ENCODE measurements at places on chromosomes 11 and 22.

GRCh38 chr11:46901156-46901555 lies 17.2 kb downstream of the LRP4 start:
- DNase-seq = no peak

DNA sequence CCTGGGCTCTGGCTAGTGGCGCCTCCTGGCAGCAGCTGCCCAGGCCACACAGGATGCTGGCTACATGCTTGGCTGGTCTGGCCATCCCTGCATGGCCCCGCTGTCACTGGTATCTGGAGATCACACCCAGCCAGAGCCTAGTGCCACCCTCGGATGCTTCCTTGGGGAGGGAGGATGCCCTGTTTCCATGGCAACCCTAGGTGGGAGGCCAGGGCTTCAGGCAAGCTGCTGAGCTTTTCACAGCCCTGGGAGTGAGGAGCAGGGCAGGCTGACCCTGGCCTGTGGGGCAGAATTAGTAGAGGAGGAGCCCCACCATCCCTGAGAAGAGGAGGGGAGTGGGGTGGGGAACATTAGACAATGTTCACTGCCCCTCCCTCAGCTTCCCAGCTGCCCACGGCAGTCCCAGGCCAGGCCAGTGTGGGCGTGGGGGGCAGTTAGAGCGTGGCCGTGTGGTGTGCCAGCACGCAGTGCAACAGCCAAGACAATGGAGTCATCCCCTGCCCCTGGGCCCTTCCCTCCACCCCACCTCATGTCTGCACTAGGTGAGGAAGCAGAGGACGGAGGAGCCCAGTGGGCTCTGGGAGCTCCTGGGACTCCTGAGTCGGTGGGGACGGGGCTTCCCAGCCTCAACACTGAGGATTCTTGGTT lies 50.4 kb downstream of the PARVB start:
- no peak for DNase-seq

- DNase-seq = no peak
Measured at GRCh38 chr22:48105259-48105658, 1342.8 kb downstream of the TBC1D22A start.

- no peak for DNase-seq
Measured at GRCh38 chr11:120389693-120390584, 53.7 kb downstream of the ARHGEF12 start.

GRCh38 chr11:119167933-119168332 lies 592 bp upstream of the NLRX1 start:
- DNase-seq = no peak

- no peak for DNase-seq
Measured at GRCh38 chr11:99098751-99099150, 78.0 kb downstream of the CNTN5 start.

GRCh38 chr11:35747668-35748067 lies 85.1 kb downstream of the TRIM44 start:
- no peak for DNase-seq

- DNase-seq = no peak
Measured at GRCh38 chr11:57190548-57190947, 8.8 kb downstream of the LRRC55 start.

- DNase-seq = no peak
Measured at GRCh38 chr11:35335226-35335625, 84.1 kb downstream of the SLC1A2 start.

- no peak for DNase-seq
Measured at GRCh38 chr22:44914026-44914721, 95.6 kb downstream of the PHF21B start.

DNA sequence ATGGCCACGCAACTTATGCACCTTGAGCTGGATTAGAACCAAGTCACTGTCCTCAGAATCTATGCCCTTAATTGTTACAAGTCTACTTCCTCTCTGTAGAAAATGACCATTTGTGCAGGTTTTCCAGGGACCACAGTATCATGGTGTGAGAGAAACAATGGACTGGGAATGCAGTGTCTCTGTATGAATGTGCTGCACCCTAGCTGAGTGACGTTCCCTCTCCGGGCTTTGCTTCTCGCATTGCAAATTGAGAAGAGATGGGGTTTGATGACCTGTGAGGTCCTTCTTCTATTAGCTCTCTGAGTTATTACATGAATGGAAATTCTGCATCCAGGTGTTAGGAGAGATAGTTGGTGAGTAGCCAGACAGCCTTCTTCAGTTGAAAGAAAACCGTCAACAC lies 1052.3 kb downstream of the NTM start:
- no peak for DNase-seq

DNA sequence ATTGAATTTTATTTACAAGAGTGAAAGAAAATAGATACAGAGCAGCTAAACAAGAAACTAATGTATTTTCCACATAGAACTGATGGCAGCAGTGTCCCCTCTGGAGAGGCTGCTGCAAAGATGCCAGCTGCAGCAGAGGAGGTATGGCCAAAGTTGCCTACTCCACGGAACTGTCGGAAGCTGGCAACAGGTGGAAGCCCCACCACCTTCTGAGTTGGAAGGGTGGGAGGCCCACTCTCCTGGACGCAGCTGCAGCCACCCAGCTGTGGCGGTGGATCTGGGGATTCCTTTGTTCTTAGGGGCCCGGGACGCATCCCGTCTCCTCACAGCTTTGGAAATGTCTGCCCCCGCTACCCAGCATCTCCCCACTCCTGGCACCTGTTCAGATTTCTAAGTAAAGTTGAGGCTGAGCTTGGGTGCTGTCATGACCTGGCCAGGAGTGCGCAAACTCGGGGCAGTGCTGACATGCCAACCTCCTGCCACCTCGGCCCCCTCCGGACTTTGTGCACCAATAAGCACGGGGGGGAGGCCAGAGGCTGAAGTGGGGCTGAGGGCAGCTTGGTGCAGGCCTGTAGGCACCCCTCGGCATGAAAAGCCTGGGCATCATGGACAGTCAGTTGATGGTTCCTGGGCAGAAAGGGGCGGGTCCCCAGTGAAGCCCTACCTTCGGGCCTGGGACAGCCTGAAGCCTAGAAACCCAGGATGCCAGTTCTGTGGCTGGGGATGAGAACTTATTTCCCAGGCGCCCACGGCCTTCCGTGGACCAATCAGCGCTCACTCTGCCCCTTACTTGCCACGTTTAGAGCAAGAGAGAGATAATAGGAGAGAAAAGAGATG lies 1071.4 kb downstream of the JRKL start:
- DNase-seq = no peak

DNA sequence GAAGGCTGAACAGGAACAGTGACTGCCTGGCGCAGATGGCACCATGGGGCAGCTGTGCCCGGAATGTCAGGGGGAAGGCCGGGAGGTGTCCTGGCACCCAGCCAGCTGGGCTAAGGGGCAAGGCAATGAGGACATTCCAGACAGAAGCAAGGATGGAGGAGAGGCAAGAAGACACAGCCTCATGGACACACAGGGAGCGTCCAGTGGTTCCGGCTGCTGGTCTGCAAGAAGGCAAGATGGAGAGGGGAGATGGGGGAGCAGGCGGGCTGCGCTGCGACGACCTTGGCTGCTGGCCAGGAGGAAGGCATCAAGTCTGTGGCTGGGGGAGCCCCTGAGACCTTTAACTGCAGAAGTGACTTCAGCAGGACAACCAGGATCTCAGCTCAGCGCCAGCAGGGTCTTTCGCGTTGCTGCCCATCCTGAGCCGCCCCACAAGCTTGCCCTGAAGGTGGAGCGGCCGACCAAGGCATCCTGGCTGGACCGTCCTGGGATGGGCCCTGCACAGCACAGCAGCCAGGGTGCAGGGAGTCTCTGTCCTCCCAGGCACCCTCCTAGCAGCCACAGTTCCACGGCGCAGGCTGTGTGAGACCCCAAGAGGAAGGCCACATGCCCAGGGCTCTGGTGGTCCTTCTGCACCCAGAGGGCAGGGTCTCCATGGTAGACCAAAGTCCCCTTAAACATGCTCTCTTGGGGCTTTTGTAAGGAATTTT lies 531.7 kb downstream of the BRD1 start:
- DNase-seq = no peak

DNA sequence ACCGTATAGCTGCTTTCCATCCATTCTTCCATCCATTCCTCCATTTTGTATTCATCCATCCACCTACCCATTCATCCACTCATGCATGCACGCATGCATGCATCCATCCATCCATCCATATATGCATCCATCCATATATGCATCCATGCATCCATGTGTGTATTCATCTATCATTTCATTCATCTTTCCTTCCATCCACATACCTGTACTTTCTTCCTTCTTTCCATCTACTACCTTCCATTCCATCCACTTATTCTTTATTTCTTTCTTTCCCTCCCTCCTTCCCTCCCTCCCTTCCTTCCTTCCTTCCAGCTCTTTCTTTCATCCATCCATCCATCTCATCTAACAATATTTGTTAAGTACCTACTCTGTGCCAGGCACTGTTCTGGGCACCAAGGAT lies 19.9 kb downstream of the KIAA1671 start:
- DNase-seq = no peak

GRCh38 chr22:33477120-33478111 lies 419.2 kb upstream of the SYN3 start:
- DNase-seq = no peak

DNA sequence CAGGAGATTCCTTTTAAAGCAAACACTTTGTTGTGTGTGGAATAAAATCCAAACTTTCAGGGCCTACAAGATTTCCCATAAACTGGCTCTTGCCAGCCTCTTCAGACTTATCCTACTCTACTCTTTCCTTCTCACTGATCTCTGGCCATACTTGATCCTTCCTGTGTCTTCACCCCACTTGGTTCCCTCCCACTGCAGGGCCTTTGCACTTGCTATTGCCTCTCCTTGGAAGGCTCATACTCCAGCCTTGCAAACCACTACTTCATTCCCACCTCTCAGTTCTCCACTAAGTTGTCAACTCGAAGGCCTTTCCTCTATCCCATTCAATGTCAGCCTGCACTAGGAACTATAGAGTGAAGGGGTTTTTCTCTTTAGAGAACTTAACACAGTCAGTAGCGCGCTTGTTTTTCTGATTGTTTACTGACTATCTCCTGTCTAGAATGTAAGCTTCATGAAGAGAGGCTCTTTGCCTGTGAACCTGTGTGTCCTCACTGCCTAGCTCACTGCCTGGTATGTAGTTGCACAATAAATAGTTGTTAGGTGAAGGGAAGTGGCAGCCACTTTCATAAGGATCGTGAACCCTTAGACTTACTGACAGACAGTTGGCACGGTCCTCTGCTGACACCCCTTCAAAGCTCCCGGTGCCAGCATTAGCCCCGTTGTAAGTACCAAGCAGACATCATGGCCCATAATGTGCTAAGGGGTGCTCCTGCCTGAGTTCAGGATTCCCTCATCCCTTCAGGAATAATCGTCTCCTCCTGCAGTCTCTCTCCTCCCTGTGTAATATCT lies 833 bp upstream of the ME3 start:
- no peak for DNase-seq

- DNase-seq = no peak
Measured at GRCh38 chr11:60169264-60169915, 13.5 kb downstream of the MS4A6A start.

GRCh38 chr22:46280999-46281623 lies 13.3 kb downstream of the TTC38 start:
- DNase-seq = no peak

- DNase-seq = no peak
Measured at GRCh38 chr11:32391956-32392553, 43.3 kb downstream of the WT1 start.

DNA sequence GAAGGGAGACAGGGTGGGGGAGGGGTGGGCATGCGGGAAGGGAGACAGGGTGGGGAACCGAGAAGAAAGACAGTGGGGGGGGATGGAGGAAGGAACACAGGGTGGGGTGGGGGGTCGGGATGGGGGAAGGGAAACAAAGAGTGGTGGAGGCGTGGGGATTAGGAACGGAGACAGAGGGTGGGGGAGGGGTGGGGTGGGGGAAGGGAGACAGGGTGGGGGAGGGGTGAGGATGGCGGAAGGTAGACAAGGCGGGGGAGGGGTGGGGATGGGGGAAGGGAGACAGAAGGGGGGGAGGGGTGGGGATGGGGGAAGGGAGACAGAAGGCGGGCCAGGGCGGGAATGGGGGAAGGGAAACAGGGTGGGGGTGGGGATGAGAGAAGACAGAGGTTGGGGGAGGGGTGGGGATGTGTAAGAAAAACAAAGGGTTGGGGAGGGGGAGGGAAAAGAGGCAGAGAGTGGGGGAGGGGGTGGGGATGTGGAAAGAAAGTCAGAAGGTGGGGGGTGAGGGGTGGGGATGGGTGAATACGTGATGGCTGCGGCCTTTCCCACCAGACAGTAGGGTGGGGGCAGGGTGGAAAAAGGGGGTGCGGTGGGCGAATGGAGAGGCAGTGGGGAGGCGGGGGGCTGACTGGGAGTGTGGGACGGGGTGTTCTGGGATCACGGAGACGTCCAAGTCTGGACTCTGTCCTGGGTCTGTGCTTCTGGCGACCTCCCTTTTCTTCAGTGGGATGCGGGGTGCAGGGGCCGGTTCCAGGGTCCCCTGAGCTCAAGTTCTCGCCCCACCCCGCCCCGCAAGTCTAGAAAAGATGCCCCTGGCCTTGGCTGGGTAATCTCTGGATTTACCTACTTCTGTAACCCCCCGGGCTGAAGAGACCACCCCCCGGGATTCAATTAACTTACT lies 744 bp downstream of the PRAME start:
- DNase-seq = no peak

GRCh38 chr11:9211322-9211721 lies 53.8 kb downstream of the DENND5A start:
- no peak for DNase-seq

GRCh38 chr11:121723246-121723741 lies 270.5 kb upstream of the SORL1-AS1 start:
- no peak for DNase-seq

DNA sequence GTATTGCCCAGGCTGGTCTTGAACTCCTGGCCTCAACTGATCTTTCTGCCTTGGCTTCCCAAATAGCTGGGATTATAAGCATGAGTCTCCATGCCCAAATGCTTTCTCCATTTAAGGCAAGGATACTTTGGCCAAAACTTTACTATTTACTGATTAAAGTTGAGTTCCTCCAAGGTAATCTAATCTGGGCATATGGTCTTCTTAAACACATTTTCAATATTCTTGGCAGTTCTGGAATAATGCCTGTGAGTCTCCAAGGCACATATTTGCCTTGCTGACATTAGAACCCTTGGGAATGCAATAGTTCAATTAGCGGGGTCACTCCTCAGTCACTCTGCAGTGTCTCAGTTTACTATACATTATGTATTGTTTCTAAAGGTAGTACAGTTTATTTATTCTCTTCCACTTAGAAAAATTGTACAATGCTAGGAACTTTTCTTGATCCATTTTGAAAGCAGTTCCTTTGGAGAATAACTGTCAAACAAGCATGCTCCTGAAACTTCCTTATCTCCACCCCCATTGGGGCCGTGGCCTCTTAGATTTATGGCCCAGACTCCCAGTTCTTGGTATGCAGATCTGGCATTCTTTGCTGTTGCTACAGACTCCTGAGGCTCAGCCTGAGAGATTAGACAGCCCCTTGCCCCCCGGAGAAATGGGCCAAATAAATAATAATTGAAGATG lies 13.1 kb upstream of the RAB38 start:
- no peak for DNase-seq

DNA sequence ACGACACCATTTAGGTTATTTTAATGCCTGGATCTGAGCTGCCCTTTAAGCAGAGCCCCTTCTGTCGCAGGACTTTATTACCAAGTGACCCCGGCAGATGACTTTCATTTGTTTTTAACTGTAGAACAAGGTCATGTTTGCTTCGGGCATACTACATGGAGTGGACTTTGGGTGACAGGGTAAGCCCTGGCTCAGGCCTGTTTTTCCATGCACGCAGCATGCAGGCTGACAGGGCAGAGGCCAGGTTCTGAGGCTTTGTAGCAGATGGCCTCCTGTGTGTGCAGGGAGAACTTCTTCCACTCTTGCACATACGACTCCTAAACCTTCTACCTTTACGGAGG lies 50.5 kb downstream of the SNX19 start:
- DNase-seq = no peak

GRCh38 chr11:69130654-69131053 lies 25.1 kb upstream of the SMIM38 start:
- DNase-seq = no peak

GRCh38 chr22:45112136-45112879 lies 51.4 kb upstream of the NUP50 start:
- no peak for DNase-seq

Data from activated naive CD4-positive, alpha-beta T cell treated with anti-CD3 and anti-CD28 coated beads, Interleukin-2, amount 50 U/mL, for 16 hours (primary cell).